Dermis microvascular lymphatic vessel endothelial cell (primary cell): ENCODE measurements at places on chromosomes 7 and 10. TPM values are rescaled to one million over a fixed set of nuclear protein-coding genes. Genes with fewer than 3 reads are reported as not detected.

DNA sequence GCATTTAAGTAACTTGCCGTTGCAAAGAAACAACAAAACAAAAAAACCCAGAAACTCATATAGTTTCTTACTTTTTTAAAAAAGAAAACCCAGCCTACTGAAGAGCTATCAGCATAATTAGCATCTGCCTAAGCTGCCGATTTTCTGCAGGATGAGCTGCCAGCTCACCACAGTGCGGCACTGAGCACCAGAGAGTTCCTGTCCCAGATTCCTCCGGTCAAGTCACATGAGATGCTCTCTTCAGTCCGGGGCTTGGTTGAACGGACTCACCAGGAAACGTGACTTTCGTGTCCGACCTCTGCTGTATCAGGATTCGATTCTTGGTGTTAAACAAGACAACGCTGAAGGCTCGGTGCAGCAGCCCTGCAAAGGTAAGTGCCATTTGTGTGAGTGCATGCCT, 3.2 kb downstream of the IDI2 start:
- DNase-seq: no peak

DNA sequence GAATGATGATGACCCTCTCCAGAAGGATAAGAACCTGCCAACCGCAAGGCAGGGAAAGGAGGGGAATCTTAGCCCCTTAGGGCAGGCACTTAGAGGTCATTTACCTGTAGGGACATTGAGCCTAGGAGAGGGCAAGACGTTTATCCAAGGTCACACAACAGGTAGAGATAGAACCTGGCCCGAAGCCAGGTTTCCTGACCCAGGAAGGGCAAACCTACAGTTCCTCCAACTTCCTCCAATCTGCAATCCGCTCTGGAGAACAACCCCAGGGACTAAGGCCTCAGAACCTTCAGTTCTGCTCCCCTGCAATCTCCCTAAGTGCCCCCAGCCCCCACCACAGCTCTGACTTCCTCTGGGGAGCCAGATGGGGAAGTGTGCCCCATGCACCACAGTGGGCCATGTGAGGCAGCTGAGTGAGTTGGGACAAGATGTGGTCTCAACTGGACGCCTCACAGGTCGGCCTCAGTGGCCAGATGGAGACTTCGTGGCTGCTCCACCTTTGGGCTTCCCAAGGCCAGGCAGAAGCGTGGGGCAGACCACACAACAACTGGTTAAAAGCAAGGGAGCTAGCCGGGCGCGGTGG, 1.4 kb upstream of the PSAP start:
- DNase-seq: no peak

DNA sequence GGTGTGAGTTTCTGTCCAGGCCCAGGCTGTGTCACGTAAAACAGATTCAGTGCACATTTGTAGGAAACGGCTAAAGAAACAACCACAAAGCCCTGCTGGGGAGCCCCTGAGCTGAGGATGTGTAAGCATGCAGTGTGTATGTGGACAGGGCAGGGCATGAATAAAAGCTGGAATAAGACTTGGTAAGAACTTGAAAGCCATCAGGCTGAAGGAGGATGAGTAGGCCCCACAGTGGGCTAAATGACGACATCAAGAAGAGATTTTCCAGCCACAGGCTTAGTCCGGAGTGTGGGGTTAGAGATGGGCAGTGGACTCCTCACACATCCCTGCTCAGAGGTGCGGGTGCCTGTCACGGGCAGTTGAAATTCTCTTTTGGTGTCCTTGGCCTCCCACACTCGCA, 270.7 kb upstream of the BMPER start:
- no peak for DNase-seq

GRCh38 chr10:30774261-30774660, 144.7 kb upstream of the LYZL2 start:
- DNase-seq: no peak

GRCh38 chr7:129690701-129691100, 79.2 kb downstream of the NRF1 start:
- no peak for DNase-seq

GRCh38 chr10:110311357-110311949, 6.7 kb upstream of the SMNDC1 start:
- DNase-seq: peak; percentile 43

GRCh38 chr7:47361746-47362215, 220.1 kb downstream of the TNS3 start:
- DNase-seq: no peak

DNA sequence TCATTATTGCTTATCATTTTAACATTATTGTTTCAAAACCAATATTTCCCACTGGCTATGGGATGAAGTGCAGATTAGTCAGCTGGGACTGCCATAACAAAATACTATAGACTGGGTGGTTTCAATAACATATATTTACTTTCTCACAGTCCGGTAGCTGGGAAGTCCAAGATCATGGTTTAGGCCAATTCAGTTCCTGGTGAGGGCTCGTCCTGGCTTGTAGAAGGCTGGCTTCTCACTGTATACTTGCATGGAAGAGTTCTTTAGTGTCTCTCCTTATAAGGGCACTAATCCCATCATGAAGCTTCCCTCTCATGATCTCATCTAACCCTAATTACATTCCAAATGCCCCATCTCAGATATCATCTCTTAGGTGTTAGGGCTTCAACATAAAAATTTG, 101.3 kb downstream of the CHRM2 start:
- DNase-seq: no peak

DNA sequence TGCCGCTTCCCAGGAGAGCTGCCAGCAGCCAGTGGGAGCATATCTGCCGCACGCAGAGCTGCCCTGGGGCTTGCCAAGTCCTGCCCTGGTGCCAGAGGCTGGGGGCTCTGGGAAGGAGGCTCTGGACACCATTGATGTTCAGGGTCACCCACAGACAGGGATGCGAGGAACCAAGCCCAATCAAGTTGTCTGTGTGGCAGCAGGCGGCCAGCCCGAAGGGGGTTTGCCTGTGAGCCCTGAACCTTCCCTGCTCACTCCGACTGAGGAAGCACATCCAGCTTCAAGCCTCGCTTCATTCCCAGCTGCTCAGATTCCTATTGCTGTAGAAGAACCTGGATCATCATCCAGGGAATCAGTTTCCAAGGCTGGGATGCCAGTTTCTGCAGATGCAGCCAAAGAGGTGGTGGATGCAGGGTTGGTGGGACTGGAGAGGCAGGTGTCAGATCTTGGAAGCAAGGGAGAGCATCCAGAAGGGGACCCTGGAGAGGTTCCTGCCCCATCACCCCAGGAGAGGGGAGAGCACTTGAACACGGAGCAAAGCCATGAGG, 94.6 kb downstream of the TACC2 start:
- no peak for DNase-seq

GRCh38 chr7:65798111-65799075, 74.5 kb upstream of the VKORC1L1 start:
- DNase-seq: peak; percentile 92

DNA sequence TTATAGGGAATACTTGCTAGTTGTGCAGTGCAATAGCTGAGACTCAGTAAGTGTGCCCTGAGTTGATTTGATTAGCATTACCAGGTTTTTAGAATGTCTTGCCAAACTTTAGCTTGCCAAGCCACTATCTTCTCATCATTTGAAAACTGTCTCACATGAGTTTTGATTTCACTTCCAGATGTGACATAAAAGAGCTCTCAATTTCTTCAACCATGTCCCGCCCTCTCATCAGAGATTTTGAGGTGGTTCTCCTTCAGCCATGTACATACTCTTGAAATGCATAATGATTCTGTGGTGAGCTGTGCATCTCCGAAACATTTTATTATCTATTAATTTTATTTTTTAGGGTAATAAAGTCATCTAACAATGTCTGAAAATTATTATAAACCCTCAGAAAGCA, 215.0 kb upstream of the SEMA3E start:
- no peak for DNase-seq

- no peak for DNase-seq
Measured at GRCh38 chr10:11876805-11877590, 53.8 kb downstream of the PROSER2 start.

GRCh38 chr7:41922373-41922772, 219.5 kb upstream of the INHBA start:
- no peak for DNase-seq

GRCh38 chr7:155598810-155599210, 45.7 kb upstream of the RBM33 start:
- peak; percentile 21 for DNase-seq

DNA sequence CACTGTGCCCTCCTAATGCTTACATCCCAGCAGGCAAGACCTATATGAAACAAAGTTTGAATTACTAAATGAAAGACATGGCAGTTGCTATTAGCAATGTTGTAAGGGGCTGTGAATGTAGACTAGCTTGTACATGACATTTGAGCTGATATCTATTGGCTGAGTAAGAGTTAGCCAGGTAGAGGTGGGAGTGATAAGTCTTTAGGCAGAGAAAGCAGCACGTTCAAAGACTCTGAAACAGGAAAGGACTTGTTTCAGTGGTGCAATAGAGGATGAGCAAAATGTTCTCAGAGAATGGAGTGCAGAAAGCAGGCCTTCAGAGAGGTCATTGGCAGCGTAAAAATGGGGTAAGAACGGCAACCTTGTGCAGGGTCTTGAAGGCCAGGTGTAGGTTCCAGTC, 687.6 kb downstream of the AUTS2 start:
- DNase-seq: no peak

- peak; percentile 23 for DNase-seq
Measured at GRCh38 chr10:58952747-58953466, 223.5 kb upstream of the PHYHIPL start.

GRCh38 chr7:50721160-50721559, 61.5 kb downstream of the GRB10 start:
- DNase-seq: peak; percentile 86

The AS3MT gene
- total RNA-seq: 0.64 and 0.76 TPM in 2 replicates

The ACTL6B gene
- total RNA-seq: not detected in 2 replicates

The INSYN2A gene
- not detected in 2 replicates for total RNA-seq

The TFPI2 gene
- total RNA-seq: 60.8 and 290 TPM in 2 replicates

The CAV1 gene
- total RNA-seq: 644 and 1,184 TPM in 2 replicates

The SAP25 gene
- 0.13 TPM in 1 of 2 replicates, not detected in the other for total RNA-seq

The CD36 gene
- total RNA-seq: 151 and 259 TPM in 2 replicates

The HOGA1 gene
- total RNA-seq: 0.38 and 0.77 TPM in 2 replicates
